Glomerular endothelial cell (primary cell): ENCODE measurements at places on chromosomes 4 and X. TPM values are rescaled to one million over a fixed set of nuclear protein-coding genes. Genes with fewer than 3 reads are reported as not detected.

- DNase-seq = no peak
Measured at GRCh38 chr4:86927843-86928395, 6.9 kb upstream of the AFF1 start.

Gene TMPRSS11A
- not detected in 2 replicates for total RNA-seq

- DNase-seq = no peak
Measured at GRCh38 chr4:25448379-25449109, 71.5 kb downstream of the ANAPC4 start.

Gene AMTN
- total RNA-seq = not detected in 2 replicates

DNA sequence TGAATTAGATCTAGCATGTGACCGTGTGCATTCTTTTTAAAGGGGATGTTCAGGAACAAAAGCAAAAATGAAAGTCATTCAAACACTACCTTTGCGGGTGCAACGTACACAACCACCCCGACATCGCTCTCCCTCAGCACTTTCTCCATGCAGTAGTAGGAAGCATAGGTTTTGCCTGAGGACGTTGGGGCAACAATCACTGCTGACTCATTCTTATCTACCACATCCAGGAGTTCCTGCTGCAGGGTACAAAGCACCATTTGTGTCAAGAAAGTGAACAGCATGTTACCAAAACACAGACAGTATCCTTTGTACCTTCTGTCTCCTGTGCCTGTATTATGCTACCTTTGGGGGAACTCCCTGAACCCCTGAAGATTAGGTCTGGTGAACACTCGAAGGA lies 58.6 kb downstream of the DDX60L start:
- DNase-seq = peak; percentile 80

Gene MAGEE1
- 2.9 and 3.3 TPM in 2 replicates for total RNA-seq

DNA sequence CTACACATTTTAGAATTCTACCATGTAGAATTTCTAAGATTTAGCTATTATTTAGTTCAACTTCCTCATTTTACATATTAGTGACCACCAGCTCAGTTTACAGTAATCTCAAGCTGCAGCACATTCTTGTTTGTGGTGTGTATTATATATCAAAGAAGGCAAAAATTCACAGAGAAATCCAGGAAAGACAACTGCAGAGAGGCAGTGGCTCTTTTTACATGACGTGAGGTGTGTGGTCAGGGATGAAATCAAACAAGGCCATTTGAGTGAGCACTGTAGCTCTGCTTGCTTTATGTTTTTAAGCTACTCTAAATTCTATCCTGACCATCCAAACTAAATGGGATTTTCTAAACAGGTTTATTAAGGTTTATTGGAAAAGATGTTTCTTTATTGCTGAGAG lies 71.1 kb downstream of the COL25A1 start:
- DNase-seq = no peak

GRCh38 chr4:140944199-140944515 lies 188.0 kb upstream of the TBC1D9 start:
- no peak for DNase-seq

GRCh38 chrX:1734806-1735205 lies 119.9 kb downstream of the ASMT start:
- DNase-seq = no peak

DNA sequence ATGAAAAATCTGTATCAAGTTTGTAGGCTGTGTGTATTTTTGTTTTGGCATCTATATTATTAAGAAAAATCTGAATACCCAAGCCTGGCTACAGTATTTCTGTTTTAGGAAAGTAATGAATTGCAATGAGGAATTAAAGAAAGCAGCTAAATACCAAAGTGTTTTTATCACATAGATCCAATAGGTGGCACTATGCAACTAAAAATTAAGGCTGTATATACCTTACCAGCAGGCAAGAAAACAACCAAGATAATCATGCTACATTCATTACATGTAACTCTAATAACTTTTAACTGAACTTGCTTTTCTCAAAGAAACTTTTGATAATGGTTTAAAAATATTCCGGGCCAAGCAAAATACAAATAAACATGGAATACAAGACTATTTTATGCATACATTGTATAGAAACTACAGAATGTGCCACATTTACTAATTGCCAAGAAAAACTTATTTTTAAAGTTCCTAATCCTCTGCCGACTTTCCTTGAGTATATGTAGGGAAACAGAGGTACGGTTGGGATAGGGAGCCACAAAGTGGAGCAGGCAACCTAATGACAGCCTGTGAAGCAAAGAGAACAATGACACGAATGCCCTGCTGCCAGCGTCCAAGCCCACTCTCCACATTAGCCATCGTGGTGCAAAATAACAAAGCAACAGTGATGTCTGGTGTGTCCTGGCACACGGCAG lies 63.7 kb downstream of the SEC24D start:
- DNase-seq = no peak

Gene LRIT3
- total RNA-seq = 0.15 and 0.18 TPM in 2 replicates

DNA sequence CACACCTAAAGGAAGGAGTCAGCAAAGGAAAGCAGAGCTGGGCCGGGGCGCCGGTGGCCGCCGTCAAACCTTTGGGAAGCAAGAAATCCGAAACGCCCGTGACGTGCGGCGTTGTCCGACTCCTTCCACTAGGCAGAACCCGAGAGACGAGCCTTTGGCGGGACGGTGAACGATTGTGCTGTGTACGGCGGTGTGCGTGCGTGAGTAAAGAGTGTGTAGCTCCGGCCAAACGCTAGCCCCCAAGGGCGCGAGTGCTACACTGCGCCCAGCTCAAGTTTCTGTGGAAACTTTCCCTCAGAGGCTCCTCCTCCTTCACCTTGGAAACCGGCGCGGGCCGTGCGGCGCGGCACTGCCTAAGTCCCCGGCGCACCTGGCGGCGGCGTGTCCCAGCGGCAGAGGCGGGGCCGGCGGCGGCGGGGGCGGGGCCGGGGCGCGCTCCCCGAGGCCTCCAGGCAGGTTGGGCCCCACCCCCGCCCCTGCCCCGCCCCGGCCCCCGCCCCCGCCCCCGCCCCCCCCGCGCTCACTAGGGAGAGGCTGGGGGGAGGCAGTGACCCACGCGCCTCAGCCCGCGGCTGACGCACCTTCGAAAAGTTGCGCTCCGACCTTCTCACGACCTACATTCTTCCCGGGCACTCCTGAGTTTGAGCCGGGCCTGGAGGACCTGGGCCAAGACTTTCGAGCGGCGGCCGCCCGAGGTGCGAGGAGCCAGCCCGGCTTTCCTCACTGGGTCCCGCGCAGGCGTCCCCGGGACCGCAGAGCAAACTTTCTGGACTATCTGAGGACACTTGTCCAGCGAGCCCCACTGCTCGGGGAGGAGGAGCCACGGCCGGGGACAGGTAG lies at the start of gene FHIP1A:
FHIP1A (plus strand) TSS at position 547 of the 840 bp plus-strand sequence. CDS start 157,084 bp downstream, outside the sequence.
- DNase-seq = no peak

Gene PFKFB1
- total RNA-seq = not detected in 2 replicates

Gene TRAPPC11
- 28.5 and 33.3 TPM in 2 replicates for total RNA-seq
